ENCODE measurements at places on chromosomes 16 and 17.

GRCh38 chr16:85623250-85623649 lies 10.1 kb downstream of the GSE1 start:
- no peak for DNase-seq

- DNase-seq = no peak
Observed at GRCh38 chr17:11813871-11814270, 183.4 kb downstream of the ZNF18 start.

- DNase-seq = no peak
Observed at GRCh38 chr17:71870546-71870862, 250.3 kb upstream of the SOX9 start.

GRCh38 chr17:22600644-22601298 lies 908.4 kb downstream of the KCNJ18 start:
- no peak for DNase-seq

- no peak for DNase-seq
Observed at GRCh38 chr16:53053967-53054669, 673 bp upstream of the CHD9 start.

- DNase-seq = no peak
Observed at GRCh38 chr17:68199837-68200688, 47.8 kb upstream of the AMZ2 start.

DNA sequence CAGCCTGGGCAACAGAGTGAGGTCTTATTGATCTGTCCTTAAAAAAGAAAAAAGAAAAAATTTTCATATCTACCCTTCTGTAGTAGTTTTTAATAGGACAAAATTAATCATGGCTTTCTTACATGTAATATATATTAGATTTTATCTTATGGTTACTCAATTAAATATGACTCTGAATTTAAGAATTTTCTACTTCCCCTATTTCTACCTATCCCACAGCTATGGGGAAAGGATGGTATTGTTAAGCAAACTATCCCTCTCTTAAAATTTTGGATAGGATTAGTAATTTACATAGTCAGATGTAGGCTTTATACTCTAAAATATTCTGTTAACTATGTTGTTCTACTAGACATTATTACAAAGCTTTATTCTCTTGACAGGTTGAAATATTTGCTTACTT lies 62.5 kb downstream of the NQO1 start:
- DNase-seq = no peak

- DNase-seq = no peak
Observed at GRCh38 chr17:77352996-77353395, 212.2 kb downstream of the SEC14L1 start.

DNA sequence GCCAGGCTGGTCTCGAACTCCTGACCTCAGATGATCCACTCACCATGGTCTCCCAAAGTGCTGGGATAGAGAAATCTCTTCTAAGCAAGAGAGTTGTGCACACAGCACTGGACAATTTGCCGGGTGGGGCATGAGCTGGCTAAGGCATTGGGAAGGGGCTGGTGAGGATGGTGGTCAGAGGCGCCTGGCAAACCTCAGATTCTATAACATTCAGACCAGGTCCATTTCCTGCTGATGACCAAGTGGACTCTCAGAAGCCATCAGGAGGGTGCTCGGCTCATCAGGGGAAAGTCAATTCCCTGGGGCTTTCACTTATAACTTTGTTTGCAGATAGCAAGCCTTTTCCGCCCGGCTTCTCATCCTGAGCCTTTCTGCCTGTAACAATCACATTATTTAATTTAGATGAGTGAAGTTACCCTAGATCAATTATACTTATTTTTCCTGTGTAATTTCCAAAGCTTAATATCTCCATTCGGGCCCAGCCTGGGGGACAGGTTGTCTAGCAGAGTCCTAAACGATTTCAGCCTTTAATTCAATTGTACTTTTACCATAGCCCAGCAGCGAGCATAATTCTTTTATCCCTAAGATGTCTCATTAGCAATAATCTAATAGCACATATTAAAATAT lies 15.0 kb upstream of the SLC6A2 start:
- DNase-seq = no peak

- no peak for DNase-seq
Observed at GRCh38 chr16:22098405-22099255, 6.3 kb downstream of the VWA3A start.

GRCh38 chr16:86211800-86212199 lies 298.5 kb upstream of the FOXF1 start:
- no peak for DNase-seq

- no peak for DNase-seq
Observed at GRCh38 chr16:19858340-19859018, 26.2 kb downstream of the GPRC5B start.

DNA sequence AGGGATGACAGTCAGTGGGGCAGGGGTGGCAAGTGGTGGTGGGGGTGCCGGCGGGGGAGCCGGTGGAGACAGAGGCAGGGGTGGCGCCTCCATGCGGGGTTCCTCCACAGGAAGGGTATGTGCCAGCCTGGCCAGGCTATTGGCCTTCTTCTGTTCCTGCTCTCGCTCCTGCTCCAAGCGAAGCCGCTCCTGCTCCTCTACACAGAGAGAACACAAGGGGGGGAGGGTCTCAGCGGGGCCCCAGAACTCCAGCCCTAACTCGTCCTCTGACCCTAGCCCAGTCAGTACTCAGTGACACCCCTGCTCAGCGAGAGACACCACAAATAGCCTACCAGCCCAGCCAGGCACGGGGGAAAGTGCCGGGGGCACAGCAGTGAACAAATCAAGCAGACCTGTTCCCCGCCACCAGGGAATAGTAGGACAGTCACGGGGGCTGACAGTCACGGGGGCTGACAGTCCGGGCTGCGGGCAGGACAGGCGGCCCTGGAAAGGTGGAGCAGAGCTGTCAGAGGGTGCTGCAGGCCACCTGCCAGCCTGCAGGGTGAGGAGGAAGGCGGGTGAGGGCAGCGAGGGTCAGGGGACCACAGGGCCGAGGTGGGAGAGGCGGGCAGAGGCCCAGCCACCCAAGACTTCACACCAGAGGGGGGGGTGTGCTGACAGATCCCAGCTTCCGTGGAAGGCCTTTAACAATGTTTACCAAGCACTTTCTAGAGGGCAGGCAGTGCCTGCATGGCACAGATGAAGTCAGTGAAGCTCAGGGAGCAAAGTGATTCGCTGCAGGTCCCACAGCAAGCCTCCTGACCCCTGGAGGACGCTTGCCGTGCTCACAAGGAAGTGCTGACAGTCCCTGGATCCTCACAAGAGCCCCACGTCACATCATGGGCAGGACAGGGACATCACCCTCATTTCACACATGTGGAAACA lies 5.3 kb downstream of the MNT start:
- no peak for DNase-seq

GRCh38 chr16:85330006-85330693 lies 217.9 kb upstream of the CIBAR2 start:
- DNase-seq = no peak

DNA sequence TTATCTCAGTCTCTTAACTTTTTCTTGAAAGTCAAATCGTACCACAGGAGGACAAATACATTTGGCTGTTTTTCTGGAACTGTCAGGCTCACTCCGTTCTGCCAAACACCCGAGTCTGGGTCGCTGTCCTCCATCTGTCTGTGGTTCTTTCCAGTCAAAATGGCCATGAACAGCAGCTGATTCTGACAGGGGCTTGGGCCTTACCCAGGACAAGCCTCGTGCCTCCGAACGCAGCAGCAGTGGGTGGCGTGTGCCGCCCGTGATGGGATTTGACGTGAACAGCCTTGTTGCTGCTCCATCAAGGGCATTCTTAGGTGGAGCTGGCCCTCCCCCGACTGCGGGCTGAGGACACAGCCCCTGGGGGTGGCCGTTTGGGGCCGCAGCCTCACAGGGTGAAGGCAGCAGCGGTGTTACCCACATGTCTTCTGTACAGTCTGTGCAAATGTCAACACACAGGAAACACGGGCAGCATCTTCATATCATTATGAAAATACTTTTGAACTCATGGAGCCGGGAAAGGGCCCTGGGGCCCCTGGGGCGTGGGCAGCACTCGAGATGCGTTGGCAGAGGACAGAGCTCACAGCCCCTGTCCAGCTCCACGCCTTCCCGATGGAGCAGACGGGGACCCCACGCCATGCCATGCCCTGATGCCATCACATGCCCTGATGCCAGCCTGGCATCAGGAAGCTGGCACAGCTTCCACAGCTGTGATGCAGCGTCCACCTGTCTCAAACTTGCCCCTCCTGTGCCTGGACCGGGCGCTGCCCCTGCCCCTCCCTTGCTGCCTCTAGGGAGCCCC lies 8.6 kb upstream of the ACSF3 start:
- no peak for DNase-seq

DNA sequence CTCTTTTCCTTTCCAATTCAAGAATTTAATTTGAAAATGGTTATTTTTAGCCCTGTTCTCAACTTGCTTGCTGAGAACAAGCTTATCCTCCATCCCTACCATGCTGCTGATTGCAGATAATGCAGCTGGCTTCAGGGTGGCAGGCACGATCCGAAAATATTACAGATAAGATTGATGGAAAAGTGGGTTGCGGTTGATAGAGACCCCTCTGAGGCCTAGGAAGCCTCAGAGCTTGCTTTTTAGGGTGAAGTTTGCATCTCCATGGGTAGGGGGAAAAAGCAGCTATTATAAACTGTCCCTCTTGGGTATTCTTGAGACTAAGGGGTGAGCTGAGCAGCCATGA lies 116.5 kb upstream of the GOT2 start:
- no peak for DNase-seq

GRCh38 chr17:79850571-79851460 lies 11.6 kb upstream of the CBX4 start:
- DNase-seq = no peak

DNA sequence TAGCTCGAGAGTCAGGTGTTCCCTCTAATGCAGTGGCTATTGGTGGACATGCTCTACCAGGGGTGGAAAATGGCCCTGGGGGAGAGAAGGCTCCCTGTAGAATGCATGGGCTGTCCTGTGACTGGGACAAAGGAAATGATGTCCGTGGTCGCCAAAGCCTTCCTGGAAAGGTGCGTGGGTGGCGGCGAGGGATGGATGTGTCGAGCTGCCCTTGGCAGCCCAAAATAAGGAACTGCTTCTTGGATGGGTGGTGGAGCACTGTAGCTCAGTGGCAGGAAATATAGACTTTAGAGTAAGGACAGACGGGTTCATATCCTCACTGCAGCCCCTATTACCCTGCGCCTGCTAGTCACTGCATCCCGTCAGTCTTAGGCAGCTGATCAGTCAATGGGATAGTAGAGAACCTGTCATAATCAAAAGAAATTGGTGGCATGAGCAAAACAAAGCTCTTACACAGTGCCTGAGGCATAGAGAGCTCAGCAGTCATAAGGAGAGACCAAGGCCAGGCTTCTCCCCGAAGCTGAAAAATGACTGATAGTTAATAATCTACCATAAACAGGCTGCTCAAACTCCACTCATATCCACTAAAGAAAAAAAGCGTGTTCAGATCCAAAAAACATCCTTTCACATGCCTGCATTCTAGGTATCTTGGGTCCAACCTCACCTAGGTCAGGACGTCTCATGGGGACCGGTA lies 123.5 kb upstream of the PLCG2 start:
- no peak for DNase-seq

GRCh38 chr16:73095142-73095820 lies 47.4 kb upstream of the ZFHX3 start:
- no peak for DNase-seq

DNA sequence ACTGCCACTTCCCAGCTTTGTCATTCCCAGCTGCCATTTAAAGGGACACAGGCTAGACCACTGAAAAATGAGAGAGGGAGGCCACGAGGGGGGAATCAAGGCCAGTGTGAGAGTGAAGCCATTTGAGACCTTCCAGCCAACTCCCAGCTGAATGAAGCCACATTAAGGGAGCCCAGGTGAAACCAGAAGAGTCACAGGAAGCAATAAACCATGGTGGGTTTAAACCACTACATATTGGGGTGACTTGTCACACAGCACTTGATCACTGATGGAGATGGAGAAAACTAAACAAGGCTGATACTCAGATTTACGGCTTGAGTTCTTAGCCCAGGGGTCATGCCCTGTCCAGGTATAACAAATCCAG lies 2.8 kb upstream of the NUBP1 start:
- DNase-seq = no peak

DNA sequence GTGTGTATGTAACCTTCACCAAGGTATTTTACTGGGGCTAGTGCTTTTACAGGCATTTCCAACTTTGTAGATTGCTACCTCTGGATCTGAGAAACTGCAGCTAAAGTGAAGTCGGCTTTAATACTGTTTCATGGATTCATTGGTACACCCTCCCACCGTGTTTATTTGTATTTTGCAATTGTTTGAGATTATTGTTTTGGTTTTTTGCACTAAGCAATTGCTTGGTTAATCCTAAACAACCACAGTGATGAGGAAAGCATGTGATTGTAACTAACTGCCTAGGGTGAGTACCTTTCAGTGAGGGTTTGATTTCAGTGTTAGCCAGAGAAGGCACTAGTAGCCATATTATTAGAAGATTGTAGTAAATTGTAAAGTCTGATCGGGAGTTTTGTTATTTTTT lies 3.3 kb downstream of the LUC7L3 start:
- no peak for DNase-seq

- peak; percentile 39 for DNase-seq
Observed at GRCh38 chr17:30476726-30477082, 504 bp upstream of the GOSR1 start.

GRCh38 chr17:72987166-72987565 lies 105.3 kb downstream of the SLC39A11 start:
- no peak for DNase-seq

DNA sequence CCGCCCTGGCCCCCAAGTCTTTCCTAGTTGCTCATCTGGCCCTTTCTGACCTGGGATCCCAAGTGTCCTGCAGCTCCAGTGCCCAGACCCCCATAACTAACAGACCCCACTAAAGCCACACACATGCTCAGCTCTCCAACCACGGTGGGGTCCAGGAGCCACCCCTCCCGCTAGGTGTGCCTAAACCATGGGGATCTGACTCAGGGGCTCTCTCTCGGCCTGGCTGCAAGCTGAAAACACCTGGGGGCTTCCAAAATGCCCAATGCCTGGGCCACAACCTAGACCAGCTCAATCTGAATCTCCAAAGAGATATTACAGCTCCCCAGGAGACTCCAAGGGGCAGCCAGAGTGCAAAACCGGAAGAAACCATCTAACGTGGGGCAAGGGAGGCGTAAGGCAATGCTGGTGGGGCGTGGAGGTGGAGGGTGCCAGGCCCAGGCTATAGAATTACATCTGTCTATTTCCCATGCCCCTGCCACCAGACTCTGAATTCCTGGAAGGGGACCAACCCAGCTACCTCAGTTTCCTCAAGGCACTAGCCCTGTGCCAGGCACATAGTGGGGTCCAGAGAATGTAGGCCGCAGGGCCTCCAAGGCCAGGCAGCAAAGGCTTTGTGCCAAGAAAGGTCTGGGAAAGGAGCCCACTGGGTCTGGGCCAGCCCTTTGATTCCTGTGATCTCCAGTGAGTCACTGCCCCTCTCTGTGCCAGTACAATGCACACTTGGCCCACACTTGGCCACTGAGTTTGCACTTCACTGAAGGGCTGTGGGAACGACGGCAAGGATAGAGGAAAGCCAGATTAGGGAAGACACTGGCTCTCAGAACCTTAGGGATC lies 3.3 kb downstream of the CD2BP2 start:
- no peak for DNase-seq

GRCh38 chr16:74740795-74741304 lies 33.8 kb downstream of the FA2H start:
- DNase-seq = no peak

- peak; percentile 90 for DNase-seq
Observed at GRCh38 chr17:44006598-44007345, 2.4 kb downstream of the NAGS start.

- DNase-seq = no peak
Observed at GRCh38 chr16:683396-684070, 601 bp downstream of the JMJD8 start.
